Activated naive CD8-positive, alpha-beta T cell treated with anti-CD3 and anti-CD28 coated beads, Interleukin-2, amount 10 ng/mL, durations not matched to agents 7 days and 5 days (primary cell): ENCODE measurements at places on chromosomes 6 and 20. TPM values are rescaled to one million over a fixed set of nuclear protein-coding genes. Genes with fewer than 3 reads are reported as not detected.

- no peaks in the 10 kb centered on the region for H3K27me3 ChIP-seq
- no peaks in the 10 kb centered on the region for H3K4me1 ChIP-seq
- no peak overlapping the region for H3K27ac ChIP-seq
- H3K36me3 ChIP-seq = peaks cover 22% of the 10 kb centered on the region
These were observed 481.9 kb downstream of the UTRN start for GRCh38 chr6:144767051-144767450.

DNA sequence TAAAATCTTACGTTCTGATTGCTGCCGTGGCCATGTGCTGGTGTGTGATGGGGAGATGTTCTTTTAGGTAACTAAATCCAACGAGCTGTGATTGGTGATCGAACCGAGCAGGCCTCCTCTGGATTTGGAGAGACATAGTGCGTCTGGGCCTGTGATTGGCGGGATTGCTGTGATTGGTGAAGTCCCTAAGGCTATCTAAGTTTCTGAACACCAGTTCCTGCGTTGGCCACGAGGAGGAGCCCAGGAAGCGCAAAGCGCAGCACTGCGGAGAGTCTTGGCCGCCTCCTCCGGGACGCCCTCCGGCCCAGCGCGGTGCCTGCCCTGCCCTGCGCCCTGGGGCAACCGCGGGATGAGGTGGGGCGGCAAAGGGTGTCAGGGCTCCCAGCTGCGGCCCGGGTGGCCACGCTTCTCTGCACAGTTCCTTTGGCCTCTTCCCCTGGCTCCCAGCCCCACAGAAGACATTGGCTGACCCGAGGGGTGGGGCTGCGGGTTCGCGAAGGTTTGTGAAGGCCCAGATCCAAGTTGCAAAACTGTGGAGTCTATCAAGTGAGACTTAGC is 33.0 kb downstream of the HNF4A start:
- peak overlapping the region; percentile 67 for H3K4me3 ChIP-seq
- DNase-seq = peak; percentile 73
- H3K27me3 ChIP-seq = peaks cover 7% of the 10 kb centered on the region
- H3K36me3 ChIP-seq = no peaks in the 10 kb centered on the region
- peaks cover 6% of the 10 kb centered on the region for H3K4me1 ChIP-seq

GRCh38 chr6:147528511-147529145 is 20.1 kb downstream of the SAMD5 start:
- H3K27ac ChIP-seq = no peak overlapping the region
- peaks cover 27% of the 10 kb centered on the region for H3K27me3 ChIP-seq
- no peaks in the 10 kb centered on the region for H3K36me3 ChIP-seq
- no peak overlapping the region for H3K4me3 ChIP-seq

GRCh38 chr6:47135772-47136171 is 93.6 kb upstream of the ADGRF1 start:
- DNase-seq = no peak
- peaks cover 5% of the 10 kb centered on the region for H3K4me1 ChIP-seq
- H3K36me3 ChIP-seq = no peaks in the 10 kb centered on the region
- H3K27ac ChIP-seq = no peak overlapping the region

DNA sequence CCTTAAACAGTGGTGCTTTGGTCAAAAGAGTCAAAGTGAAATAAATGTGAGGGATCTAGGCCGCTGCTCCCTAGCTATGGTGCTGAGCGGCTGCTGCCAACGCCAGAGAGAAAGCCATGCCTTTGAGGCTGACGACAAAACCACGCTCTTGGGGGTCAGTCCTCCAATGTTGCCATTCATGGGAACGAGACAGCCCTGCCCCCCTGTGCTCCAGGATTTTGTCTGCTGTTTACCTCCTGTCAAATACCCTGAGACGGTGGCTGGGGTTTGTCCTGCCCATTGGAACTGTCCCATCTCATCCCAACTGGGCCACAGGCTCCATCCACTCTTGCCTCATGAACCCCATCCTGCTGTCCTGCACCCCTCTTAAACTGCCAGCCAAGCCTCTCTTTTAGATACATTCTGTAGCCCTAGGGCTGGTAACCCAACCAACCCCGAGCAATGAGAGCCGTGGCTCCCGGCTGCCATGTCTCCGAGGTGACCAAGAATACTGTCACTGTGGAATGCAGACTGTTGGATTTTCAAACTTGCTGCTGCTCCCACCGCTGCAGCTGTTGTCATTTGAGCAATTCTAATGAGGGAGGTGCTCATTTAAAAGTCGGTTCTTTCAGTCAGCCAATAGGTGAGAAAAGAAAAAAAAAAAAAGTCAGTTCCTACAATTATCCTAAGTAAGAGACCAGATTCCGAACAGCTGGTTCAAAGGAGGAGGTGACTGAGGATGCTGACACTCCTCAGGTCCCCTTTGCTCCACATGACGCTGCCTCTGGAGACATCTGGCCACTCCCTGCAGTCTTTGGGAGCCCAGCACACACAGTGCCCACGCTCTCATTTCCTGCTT is 73.1 kb upstream of the QKI start:
- no peaks in the 10 kb centered on the region for H3K27me3 ChIP-seq
- H3K4me1 ChIP-seq = no peaks in the 10 kb centered on the region
- DNase-seq = no peak
- no peak overlapping the region for H3K27ac ChIP-seq

DNA sequence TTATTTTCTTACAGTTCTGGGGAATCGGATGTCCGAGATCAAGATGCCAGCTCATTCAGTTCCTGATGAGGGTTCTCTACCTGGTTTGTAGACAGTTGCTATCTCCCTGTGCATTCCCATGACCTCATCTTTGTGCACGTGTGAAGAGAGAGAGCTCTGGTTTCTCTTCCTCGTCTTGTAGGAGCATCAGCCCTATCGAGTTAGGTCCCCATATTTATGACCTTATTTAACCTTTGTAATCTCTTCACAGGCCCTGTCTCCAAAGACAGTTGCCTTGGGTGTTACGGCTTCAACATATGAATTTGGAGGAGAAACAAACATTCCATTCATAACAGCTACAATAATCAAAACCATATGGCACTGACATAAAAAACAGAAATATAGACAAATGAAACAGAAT is 455.3 kb downstream of the HACE1 start:
- no peaks in the 10 kb centered on the region for H3K36me3 ChIP-seq
- no peak overlapping the region for H3K4me3 ChIP-seq
- DNase-seq = no peak
- no peak overlapping the region for H3K27ac ChIP-seq

- peaks cover 2% of the 10 kb centered on the region for H3K4me1 ChIP-seq
- DNase-seq = no peak
- H3K27ac ChIP-seq = no peak overlapping the region
- H3K4me3 ChIP-seq = no peak overlapping the region
- H3K27me3 ChIP-seq = no peaks in the 10 kb centered on the region
These were observed 20.3 kb downstream of the SNTA1 start for GRCh38 chr20:33423141-33423834.

ANKRD6 gene
- total RNA-seq = 14.7 TPM

TCP11 gene
- not detected for total RNA-seq

GRCh38 chr6:86937219-86938079 is at the start of gene HTR1E:
HTR1E (plus strand) TSS chr6:86937528; CDS start chr6:87015335, 77,807 bp downstream.
- no peaks in the 10 kb centered on the region for H3K36me3 ChIP-seq
- no peak within 1 kb of the TSS for H3K4me3 ChIP-seq

- H3K27me3 ChIP-seq = peaks cover 4% of the 10 kb centered on the region
- H3K27ac ChIP-seq = no peak overlapping the region
- no peak overlapping the region for H3K4me3 ChIP-seq
- DNase-seq = no peak
These were observed 67.6 kb downstream of the SLC22A2 start for GRCh38 chr6:160190973-160191372.

DNA sequence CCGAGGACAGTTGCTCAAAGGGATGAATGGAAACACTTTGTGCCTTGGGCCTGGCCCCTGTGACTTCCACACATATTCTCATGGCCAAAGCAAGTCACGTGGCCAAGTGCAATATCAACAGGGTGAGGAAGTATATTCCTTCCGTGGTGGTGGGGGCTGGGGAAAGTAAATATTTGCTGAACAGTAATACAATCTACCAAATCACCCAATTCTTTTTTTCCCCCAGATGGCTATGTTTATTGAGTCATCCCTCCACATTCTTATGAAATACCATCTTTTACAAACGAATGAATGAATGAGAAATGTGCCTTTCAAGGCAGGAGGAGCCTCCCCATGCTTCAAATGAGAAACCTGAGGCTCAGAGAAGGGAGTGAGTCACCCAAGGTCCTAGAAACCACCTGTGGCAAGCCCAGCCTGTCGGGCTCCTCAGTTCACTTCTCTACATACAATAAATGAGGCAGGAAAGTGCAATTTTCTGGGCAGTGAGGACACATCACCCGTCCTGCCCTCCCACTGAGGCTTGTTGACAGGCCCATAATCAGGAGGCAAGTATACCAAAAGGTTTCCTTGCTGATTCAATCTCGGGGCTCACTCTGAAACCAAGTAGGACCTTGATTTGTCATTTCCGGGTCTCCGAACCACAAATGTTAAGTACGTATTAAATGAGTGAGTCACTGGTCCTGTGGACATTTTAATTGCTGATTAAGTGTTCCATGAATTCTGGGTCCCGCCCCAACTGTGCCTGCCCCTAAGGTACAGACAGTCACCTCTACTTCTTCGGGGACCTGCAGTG is 25.3 kb upstream of the TOP1 start:
- peak overlapping the region; percentile 90 for H3K27ac ChIP-seq
- H3K36me3 ChIP-seq = peaks cover 12% of the 10 kb centered on the region
- peak; percentile 68 for DNase-seq
- peak overlapping the region; percentile 72 for H3K4me3 ChIP-seq

DNA sequence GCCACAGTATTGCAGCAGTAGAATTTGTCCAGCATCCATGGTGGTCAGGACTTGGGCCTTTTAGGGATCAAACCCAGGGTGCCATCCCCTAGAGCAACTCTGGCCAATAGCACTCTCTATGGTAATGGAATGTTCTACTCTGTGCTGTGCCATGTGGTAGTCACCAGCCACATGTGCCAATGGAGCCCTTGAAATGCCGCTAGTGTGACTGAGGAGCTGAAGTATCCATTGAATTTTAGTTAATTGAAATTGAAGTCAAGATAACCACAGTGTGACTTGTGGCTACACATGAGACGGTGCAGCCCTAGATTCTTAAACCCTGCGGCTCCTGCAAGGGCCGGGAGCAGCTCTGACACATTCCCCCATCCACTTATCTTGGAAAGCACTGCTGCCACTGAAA is 54.6 kb downstream of the SLC2A10 start:
- no peak for DNase-seq
- H3K4me1 ChIP-seq = peaks cover 5% of the 10 kb centered on the region
- H3K27me3 ChIP-seq = peaks cover 4% of the 10 kb centered on the region

DNA sequence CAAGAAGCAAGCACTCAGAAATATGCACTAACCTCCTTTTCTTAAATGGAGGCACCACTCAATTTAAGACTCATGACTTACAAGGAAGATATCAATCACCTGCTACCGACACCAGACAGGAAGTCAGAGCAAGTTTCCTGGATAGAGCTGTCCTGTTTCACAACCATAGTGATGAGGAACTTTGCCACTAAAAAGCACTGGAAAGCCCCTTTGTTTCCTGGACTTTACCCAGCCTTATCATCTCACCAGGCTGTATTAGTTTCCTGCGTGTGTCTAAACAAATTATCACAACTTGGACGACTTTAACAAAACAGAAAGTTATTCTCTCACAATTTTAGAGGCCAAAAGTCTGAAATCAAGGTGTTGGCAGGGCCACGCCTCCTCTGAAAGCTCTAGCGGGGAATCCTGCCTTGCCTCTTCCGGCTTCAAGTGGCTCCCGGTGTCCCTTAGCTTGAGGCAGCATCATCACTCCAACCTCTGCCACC is 253.8 kb upstream of the STXBP5 start:
- peaks cover 6% of the 10 kb centered on the region for H3K4me1 ChIP-seq
- H3K27me3 ChIP-seq = no peaks in the 10 kb centered on the region
- DNase-seq = no peak
- no peak overlapping the region for H3K27ac ChIP-seq

DNA sequence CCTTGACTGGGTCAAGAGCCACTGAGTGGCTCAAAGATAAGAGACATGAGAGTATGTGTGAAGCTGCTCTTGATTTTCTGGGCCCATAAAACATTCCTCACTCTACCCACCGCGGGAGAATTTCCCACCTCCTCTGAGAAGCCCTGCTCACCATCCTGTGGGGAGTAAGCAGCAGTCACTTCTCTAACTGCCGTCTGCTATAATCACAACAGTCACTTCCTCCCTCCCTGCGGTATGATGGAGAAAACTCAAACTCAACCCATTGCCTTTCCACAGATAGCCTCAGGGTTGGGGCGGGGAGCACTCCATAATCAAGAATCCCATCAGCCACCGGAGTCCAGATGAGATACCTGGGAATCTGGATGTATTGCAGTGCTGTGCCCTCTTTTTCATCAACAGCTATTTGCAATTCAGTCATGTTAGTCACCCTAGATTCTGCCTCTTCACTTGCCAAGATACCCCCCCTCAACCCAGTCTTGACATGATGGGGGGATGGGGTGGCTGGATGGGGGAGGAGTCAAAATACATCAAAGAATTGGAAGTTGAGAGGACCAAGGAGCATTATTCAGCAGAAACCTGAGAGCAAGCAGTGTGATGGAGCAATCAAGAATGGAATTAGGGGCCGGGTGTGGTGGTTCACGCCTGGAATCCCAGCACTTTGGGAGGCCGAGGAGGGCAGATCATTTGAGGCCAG is 5.1 kb downstream of the MOCS1 start:
- peaks cover 4% of the 10 kb centered on the region for H3K27me3 ChIP-seq
- peaks cover 8% of the 10 kb centered on the region for H3K4me1 ChIP-seq
- H3K36me3 ChIP-seq = no peaks in the 10 kb centered on the region
- DNase-seq = no peak

- peaks cover 5% of the 10 kb centered on the region for H3K4me1 ChIP-seq
- no peak overlapping the region for H3K4me3 ChIP-seq
- DNase-seq = no peak
- no peak overlapping the region for H3K27ac ChIP-seq
These were observed 28.8 kb downstream of the PDE10A start for GRCh38 chr6:165634101-165634880.

EDN1 gene
- 0.14 TPM for total RNA-seq

CEP43 gene
- 23.3 TPM for total RNA-seq

DNA sequence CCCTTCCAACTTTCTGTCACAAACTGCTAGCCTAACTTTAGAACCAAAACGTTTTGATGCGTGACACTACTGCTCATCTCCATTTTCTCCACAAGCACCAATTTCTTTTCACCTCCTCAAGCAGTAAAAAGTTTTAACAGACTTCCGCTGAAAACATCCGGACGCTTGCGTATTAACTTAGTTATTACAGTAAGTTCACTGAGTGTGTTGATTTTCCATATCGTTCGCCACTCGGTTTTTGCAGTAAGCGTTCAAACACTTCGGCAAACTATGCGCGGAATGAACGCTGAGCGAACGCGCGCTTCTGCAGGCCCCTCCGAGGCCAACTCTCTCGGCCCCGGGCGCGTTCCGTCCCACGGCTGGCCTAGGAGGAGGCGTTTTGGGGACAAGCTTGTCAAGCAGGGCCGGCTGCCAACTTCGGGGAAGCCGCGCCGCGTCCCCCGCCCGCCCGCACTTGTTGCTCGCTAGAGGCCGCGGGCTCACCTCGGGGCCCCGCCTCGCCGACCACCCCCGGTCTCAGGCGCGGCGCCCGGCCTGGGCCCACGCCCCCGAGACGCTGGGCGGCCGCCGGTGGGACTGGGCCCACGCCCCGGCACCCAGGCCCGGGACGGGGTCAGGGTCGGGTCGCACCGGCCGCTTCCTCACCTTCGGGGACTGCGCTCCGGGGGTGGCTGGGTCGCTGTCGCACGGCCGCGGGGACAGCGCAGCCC is 945 bp downstream of the PHF10 start:
- peak overlapping the region; percentile 95 for H3K27ac ChIP-seq
- peaks cover 36% of the 10 kb centered on the region for H3K4me1 ChIP-seq
- peaks cover 4% of the 10 kb centered on the region for H3K27me3 ChIP-seq
- H3K4me3 ChIP-seq = peak overlapping the region; percentile 94
- H3K36me3 ChIP-seq = peaks cover 17% of the 10 kb centered on the region

- H3K27ac ChIP-seq = no peak overlapping the region
- H3K4me1 ChIP-seq = no peaks in the 10 kb centered on the region
- DNase-seq = no peak
- no peaks in the 10 kb centered on the region for H3K36me3 ChIP-seq
- no peak overlapping the region for H3K4me3 ChIP-seq
These were observed 64.8 kb upstream of the POU3F2 start for GRCh38 chr6:98769546-98769945.

FOXP4 gene
- total RNA-seq = 7.5 TPM
